ENCODE measurements at places on chromosomes 7 and 10.

DNA sequence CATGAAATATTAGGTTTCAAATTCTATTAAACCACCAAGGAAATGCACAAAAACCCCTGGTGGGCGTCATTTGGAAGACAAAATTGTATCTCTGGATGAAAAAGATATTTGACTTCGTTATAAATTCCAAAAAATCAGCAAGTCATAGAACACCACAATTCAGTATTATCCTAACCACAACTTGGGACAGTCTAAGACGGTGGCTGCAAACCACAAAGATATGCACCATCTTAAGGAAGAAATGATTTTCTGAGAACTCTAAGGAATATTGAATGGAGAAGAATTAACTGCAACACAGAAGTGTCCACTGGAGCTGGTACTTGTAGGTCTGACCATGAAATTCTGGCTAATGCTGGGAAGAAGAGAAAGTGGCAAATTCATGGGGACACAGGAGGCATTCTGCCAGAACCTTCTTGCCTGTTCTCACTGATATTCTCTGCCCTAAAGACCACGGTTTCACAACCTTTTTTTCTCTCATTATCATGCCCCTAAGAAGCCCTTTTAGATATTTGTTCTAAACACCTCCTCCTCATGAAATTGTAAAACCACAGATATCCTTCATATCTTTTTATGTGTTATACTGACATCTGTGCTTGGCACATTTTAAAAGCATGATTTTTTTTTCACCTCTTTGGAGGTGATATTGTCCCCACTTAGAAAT, 92.9 kb downstream of the SFMBT2 start:
- DNase-seq, result no peak
- no peak overlapping the region for H3K27ac ChIP-seq
- no peak overlapping the region for H3K4me3 ChIP-seq
- H3K27me3 ChIP-seq, result no peaks in the 10 kb centered on the region

DNA sequence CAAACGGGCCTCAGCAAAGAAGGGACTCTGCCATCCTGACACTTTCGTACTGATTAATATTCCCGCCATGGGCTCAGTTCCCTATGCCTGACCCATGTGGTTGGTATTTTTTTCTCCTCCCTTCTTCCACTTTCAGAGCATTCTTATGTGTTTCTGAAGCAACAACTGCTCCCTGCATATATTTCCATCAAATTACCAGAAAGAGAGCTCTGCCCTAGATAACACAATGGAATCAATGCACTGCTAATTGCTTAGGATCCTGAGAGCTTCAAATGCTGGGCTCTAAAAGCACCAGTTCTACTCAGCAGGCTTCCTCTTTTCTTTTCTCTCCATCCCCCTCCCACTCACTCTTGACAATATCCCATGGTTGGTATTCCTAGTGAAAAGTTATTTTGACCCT, 5.3 kb downstream of the TECTB start:
- H3K27me3 ChIP-seq, result no peaks in the 10 kb centered on the region
- peak overlapping the region; percentile 79 for H3K27ac ChIP-seq
- H3K4me1 ChIP-seq, result peaks cover 24% of the 10 kb centered on the region
- DNase-seq, result peak; percentile 75

- H3K4me3 ChIP-seq, result no peak overlapping the region
- no peaks in the 10 kb centered on the region for H3K36me3 ChIP-seq
- no peaks in the 10 kb centered on the region for H3K27me3 ChIP-seq
- DNase-seq, result no peak
- H3K27ac ChIP-seq, result no peak overlapping the region
Observed at GRCh38 chr10:11901833-11902475, 78.8 kb downstream of the PROSER2 start.

- no peaks in the 10 kb centered on the region for H3K27me3 ChIP-seq
- no peaks in the 10 kb centered on the region for H3K36me3 ChIP-seq
- no peak overlapping the region for H3K4me3 ChIP-seq
- H3K4me1 ChIP-seq, result no peaks in the 10 kb centered on the region
- no peak for DNase-seq
Observed at GRCh38 chr10:8639486-8640185, 585.1 kb downstream of the GATA3 start.

- no peak overlapping the region for H3K27ac ChIP-seq
- H3K4me1 ChIP-seq, result no peaks in the 10 kb centered on the region
- no peak for DNase-seq
- no peaks in the 10 kb centered on the region for H3K27me3 ChIP-seq
- H3K4me3 ChIP-seq, result no peak overlapping the region
Observed at GRCh38 chr10:22022257-22023032, 18.9 kb upstream of the DNAJC1 start.

DNA sequence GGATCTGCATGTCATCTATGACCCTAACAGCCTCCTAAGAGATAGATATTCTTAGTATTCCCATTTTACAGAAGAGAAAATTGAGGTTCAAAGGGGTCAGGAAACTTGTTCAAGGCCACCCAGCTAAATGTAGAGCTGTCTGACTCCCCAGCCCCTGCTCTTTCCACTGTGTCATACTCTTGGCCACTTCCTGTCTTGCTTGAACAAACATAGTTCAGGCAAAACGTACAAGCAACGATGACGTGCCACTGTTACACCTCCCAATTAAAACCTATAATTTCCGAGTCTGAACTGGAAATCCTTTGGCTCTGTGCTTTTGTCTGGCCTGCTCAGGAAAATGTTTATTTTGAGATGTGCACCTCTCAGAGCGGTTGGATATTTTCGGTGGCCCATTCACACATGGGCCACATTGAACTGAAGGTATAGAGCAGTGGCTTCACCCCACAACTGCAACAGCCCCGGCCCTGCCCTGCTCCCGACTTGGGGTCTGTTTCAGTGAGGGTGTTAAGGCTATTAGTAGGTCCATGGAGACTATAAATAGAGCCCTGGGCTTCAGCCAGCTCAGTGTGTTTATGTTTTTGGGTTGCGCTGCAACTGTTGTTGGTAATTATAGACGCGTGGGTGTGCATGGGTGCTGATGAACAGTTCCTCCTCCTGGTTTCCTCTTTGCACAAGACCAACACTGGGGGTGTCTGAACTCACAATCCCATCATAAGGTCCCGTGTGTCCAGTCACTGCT, 172.3 kb upstream of the ADO start:
- no peaks in the 10 kb centered on the region for H3K36me3 ChIP-seq
- no peak overlapping the region for H3K4me3 ChIP-seq
- no peak for DNase-seq

DNA sequence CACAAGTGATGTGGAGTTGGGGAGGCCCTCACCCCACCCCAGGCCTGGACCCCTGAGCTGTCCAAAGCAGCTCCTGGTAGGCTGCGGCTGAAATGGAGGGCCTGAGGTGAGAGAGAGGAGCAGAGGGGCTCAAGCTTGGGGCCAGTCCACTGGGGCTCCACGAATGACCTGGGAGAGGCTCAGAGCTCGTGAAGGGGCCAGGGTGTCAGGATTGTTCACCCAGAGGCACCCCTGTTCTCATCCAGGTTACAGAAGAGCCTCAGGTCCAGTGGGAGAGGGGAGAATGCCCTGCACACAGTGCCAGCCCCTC, 102.2 kb upstream of the RET start:
- DNase-seq, result no peak
- no peak overlapping the region for H3K27ac ChIP-seq
- H3K27me3 ChIP-seq, result no peaks in the 10 kb centered on the region
- H3K4me1 ChIP-seq, result no peaks in the 10 kb centered on the region
- no peaks in the 10 kb centered on the region for H3K36me3 ChIP-seq
- no peak overlapping the region for H3K4me3 ChIP-seq

DNA sequence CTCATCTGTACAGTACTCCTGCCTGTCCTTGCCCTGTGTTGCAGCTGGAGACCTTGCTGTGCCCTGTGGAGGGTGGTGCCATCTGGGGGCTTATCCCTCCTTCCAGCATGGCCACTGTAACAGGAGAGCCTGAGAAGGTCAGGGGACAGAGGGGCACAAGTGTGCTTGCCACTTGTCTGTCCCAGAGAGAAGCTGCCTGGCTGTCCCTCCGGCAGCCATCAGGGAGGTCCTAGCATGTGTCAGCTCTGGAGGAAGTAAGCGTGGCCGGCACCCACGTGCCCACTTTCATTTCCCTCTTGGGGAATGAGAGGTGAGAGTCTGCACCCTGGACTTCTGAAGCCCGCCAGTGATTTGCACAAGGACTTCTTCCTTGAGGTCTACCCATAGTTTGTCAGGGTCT, 97.0 kb upstream of the PPIF start:
- H3K27me3 ChIP-seq, result no peaks in the 10 kb centered on the region
- peaks cover 8% of the 10 kb centered on the region for H3K4me1 ChIP-seq
- no peak overlapping the region for H3K4me3 ChIP-seq

- H3K4me1 ChIP-seq, result peaks cover 29% of the 10 kb centered on the region
- peaks cover 30% of the 10 kb centered on the region for H3K27me3 ChIP-seq
- H3K36me3 ChIP-seq, result no peaks in the 10 kb centered on the region
- H3K4me3 ChIP-seq, result peak overlapping the region; percentile 78
- H3K27ac ChIP-seq, result no peak overlapping the region
Observed at GRCh38 chr7:131557652-131558385, 1.4 kb upstream of the PODXL start.

DNA sequence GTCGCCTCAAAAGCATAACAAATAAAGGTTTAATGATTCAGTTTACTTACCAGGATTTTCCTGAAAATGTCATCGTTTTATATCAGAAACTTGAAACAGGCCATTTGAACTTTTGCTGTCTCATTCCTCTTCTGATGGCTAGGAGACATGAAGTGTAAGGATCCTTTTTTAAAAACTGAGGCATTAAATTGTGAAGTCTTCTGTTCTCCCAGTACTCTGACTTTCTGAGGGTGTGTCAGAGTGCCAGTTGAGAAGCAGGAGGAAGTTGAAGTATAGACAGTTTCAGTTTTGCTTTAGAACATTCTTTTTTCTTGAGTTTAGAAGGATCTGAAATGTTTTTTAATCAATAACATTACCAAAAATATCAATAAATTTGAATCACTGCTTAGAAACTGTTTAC, at the start of gene SAMD9L:
SAMD9L (minus strand) TSS at position 242 of the 400 bp plus-strand sequence. CDS start 12,414 bp downstream, outside the sequence.
- H3K27ac ChIP-seq, result no peak within 1 kb of the TSS
- no peaks in the 10 kb centered on the region for H3K27me3 ChIP-seq
- H3K4me1 ChIP-seq, result peaks cover 34% of the 10 kb centered on the region

GRCh38 chr7:134766779-134767519, 12.5 kb upstream of the CALD1 start:
- no peaks in the 10 kb centered on the region for H3K36me3 ChIP-seq
- no peak for DNase-seq
- H3K4me3 ChIP-seq, result no peak overlapping the region
- H3K27me3 ChIP-seq, result no peaks in the 10 kb centered on the region
- no peaks in the 10 kb centered on the region for H3K4me1 ChIP-seq
- H3K27ac ChIP-seq, result no peak overlapping the region

GRCh38 chr7:159071260-159071659, 73.4 kb downstream of the VIPR2 start:
- H3K4me1 ChIP-seq, result no peaks in the 10 kb centered on the region
- no peak overlapping the region for H3K27ac ChIP-seq
- no peak overlapping the region for H3K4me3 ChIP-seq
- H3K27me3 ChIP-seq, result no peaks in the 10 kb centered on the region
- no peaks in the 10 kb centered on the region for H3K36me3 ChIP-seq

- no peaks in the 10 kb centered on the region for H3K4me1 ChIP-seq
- peaks cover 100% of the 10 kb centered on the region for H3K27me3 ChIP-seq
- H3K27ac ChIP-seq, result no peak overlapping the region
- H3K4me3 ChIP-seq, result peak overlapping the region; percentile 33
- H3K36me3 ChIP-seq, result no peaks in the 10 kb centered on the region
- DNase-seq, result peak; percentile 91
Observed at GRCh38 chr10:101161494-101162299, 30.6 kb downstream of the TLX1 start.

- H3K4me1 ChIP-seq, result peaks cover 9% of the 10 kb centered on the region
- H3K27ac ChIP-seq, result no peak overlapping the region
- H3K4me3 ChIP-seq, result no peak overlapping the region
- H3K36me3 ChIP-seq, result no peaks in the 10 kb centered on the region
- no peak for DNase-seq
Observed at GRCh38 chr7:154748089-154748786, 254.7 kb downstream of the PAXIP1 start.

- H3K4me3 ChIP-seq, result no peak overlapping the region
- no peak for DNase-seq
- no peaks in the 10 kb centered on the region for H3K4me1 ChIP-seq
- H3K36me3 ChIP-seq, result no peaks in the 10 kb centered on the region
- no peak overlapping the region for H3K27ac ChIP-seq
Observed at GRCh38 chr10:101107771-101108170, 23.3 kb upstream of the TLX1 start.

- no peak overlapping the region for H3K27ac ChIP-seq
- no peak for DNase-seq
- no peaks in the 10 kb centered on the region for H3K27me3 ChIP-seq
- H3K4me3 ChIP-seq, result no peak overlapping the region
- H3K4me1 ChIP-seq, result no peaks in the 10 kb centered on the region
Observed at GRCh38 chr10:27568196-27569175, 64.4 kb downstream of the RAB18 start.

- H3K4me1 ChIP-seq, result peaks cover 27% of the 10 kb centered on the region
- no peaks in the 10 kb centered on the region for H3K27me3 ChIP-seq
- H3K36me3 ChIP-seq, result no peaks in the 10 kb centered on the region
- H3K4me3 ChIP-seq, result peak overlapping the region; percentile 33
- DNase-seq, result no peak
- peak overlapping the region; percentile 96 for H3K27ac ChIP-seq
Observed at GRCh38 chr10:31133251-31133791, 101.7 kb upstream of the ZNF438 start.

DNA sequence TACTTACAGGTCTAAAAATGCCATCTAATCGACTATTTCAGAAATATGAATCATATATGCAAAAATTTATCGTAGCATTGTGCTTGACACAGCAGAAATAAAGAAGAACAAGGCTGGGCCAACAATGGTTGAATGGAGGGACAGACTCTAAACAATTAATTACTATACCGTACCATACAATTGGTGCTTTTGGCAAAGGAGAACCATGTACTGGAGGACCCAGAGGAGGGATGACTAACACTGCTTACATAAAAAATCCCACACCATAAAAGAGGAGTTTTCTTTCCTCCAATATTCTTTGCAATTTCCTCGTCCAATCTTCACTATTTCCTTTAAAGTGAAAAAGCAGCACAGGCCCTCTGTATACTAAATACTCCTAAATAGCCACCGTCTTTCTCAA, 94.1 kb downstream of the SGMS1 start:
- DNase-seq, result no peak
- H3K4me3 ChIP-seq, result no peak overlapping the region
- H3K4me1 ChIP-seq, result no peaks in the 10 kb centered on the region

GRCh38 chr7:149735181-149735602, 38.2 kb downstream of the ZNF467 start:
- H3K4me3 ChIP-seq, result no peak overlapping the region
- no peak for DNase-seq
- H3K4me1 ChIP-seq, result no peaks in the 10 kb centered on the region
- H3K27me3 ChIP-seq, result peaks cover 8% of the 10 kb centered on the region

DNA sequence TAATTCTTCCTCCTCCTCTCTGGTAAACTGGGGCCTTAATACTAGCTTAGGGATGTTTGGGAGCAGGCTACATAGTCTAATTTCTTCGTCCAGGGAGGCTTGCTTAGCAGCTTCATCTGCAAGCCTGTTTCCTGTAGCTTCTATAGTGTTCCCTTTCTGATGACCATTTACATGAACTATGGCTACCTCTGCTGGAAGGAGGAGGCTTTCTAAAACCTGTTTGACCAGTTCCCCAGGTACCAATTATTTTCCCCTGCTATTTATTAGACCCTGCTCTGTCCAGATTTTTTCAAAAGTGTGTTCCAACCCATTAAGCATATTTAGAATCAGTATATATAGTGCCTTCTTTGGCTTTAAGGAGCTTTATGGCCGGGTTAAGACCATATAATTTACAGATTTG, 38.8 kb upstream of the DNAH11 start:
- no peak for DNase-seq
- no peaks in the 10 kb centered on the region for H3K4me1 ChIP-seq

All from neural progenitor cell (in vitro differentiated cells).